Activated T-cell treated with anti-CD3 and anti-CD28 coated beads, Interleukin-2, amount 50 U/mL, for 72 hours (primary cell): ENCODE measurements at places on chromosomes 2 and 18. TPM values are rescaled to one million over a fixed set of nuclear protein-coding genes. Genes with fewer than 3 reads are reported as not detected.

- H3K4me1 ChIP-seq: peaks cover 33% of the 10 kb centered on the region
- H3K27me3 ChIP-seq: no peaks in the 10 kb centered on the region
- no peaks in the 10 kb centered on the region for H3K36me3 ChIP-seq
Observed at GRCh38 chr2:28296243-28296642, 96.4 kb upstream of the FOSL2 start.

The OSBPL1A gene
- 1.5 TPM for total RNA-seq

The SIX3 gene
- total RNA-seq: not detected

DNA sequence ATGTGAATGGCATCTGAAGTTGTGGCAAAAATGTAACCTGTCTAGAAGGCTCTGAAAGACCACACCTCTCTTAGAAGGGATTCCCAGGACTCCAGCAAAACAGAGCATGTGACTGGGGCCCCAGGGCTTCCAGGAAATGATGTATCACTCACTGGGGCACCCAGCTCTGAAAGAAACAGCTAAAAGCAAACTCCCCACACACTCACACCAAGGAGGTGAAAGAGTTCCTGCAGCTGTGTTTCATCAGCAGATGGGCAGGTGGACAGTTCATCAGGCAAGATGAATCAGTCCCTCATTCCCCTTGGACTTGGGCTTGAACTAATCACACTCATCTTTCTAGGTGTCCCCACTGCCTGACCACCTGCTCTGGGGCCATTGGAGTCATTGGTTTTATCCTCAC is 76.2 kb downstream of the CCBE1 start:
- H3K4me1 ChIP-seq: no peaks in the 10 kb centered on the region
- no peak overlapping the region for H3K4me3 ChIP-seq
- no peaks in the 10 kb centered on the region for H3K36me3 ChIP-seq
- peaks cover 19% of the 10 kb centered on the region for H3K27me3 ChIP-seq
- H3K27ac ChIP-seq: no peak overlapping the region
- DNase-seq: no peak

GRCh38 chr18:8871489-8871888 is 166.1 kb downstream of the MTCL1 start:
- H3K4me3 ChIP-seq: no peak overlapping the region
- DNase-seq: no peak
- no peak overlapping the region for H3K27ac ChIP-seq

The NDC80 gene
- 82.0 TPM for total RNA-seq

The C2orf92 gene
- total RNA-seq: 15.2 TPM
